ENCODE measurements at places on chromosomes 1 and 21. TPM values are rescaled to one million over a fixed set of nuclear protein-coding genes. Genes with fewer than 3 reads are reported as not detected.

DNA sequence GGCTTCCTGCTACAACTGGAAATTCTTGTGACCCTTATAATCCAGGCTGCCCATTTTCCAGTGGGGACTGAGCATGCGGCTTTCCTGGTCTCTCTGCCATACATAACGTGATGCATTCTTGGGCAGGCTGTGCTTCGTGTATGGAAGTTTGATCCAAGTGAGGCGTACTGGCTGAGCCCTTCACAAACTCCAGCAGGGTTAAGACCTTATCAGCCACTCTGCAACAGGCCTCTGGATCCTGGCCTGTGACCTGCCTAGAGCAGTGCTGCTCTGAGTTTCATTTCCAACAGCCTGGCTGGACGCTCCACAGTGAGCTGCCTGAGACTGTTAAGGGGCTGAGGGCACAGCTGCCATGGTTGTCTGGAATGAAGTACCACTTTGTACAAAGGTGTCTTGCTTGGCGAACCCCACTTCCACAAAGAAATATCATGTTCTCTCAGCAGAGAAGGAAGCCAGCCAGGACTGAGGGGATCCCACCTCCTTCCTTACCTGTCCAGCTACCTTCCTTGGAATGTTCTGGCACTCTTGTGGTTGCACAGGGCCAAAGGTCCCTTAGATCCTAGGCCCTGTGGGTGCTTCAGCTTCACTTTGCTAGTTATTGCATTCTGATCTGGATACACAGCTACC, 28.5 kb upstream of the XPR1 start:
- H3K4me3 ChIP-seq = no peak overlapping the region
- no peak overlapping the region for H3K27ac ChIP-seq
- no peaks in the 10 kb centered on the region for H3K27me3 ChIP-seq
- H3K36me3 ChIP-seq = no peaks in the 10 kb centered on the region
- no peaks in the 10 kb centered on the region for H3K4me1 ChIP-seq

- H3K27me3 ChIP-seq = no peaks in the 10 kb centered on the region
- no peak overlapping the region for H3K27ac ChIP-seq
- DNase-seq = no peak
- no peaks in the 10 kb centered on the region for H3K36me3 ChIP-seq
- peaks cover 10% of the 10 kb centered on the region for H3K4me1 ChIP-seq
- H3K4me3 ChIP-seq = no peak overlapping the region
These were observed 25.6 kb downstream of the DIRAS3 start for GRCh38 chr1:68024635-68025338.

DNA sequence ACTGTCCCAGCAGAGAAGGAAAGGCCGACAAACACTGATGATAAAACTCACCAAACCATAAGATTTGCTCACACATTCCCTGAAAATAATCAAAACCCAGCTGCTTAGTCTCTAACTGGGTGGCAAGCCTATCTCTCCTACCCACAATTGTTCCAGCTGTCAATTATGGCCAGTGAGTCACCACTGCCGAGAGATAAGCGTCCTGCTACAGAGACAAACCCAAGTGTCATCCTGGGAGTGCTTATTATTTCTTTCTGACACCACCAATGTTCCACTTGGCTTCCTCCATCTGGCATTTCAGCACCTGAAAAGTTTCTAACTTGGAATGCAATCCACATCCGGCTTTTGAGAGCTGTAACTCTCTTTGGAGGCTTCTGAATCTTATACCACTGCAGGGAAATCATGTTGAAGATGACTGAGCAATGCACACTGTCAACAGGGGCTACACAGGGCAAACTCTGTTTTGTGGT, 51.5 kb upstream of the VAV3 start:
- H3K4me3 ChIP-seq = no peak overlapping the region
- no peaks in the 10 kb centered on the region for H3K27me3 ChIP-seq
- H3K4me1 ChIP-seq = no peaks in the 10 kb centered on the region
- no peaks in the 10 kb centered on the region for H3K36me3 ChIP-seq

GRCh38 chr1:19894218-19894617, 12.0 kb downstream of the OTUD3 start:
- no peak overlapping the region for H3K27ac ChIP-seq
- no peaks in the 10 kb centered on the region for H3K27me3 ChIP-seq
- no peaks in the 10 kb centered on the region for H3K4me1 ChIP-seq
- peaks cover 58% of the 10 kb centered on the region for H3K36me3 ChIP-seq
- DNase-seq = no peak

DNA sequence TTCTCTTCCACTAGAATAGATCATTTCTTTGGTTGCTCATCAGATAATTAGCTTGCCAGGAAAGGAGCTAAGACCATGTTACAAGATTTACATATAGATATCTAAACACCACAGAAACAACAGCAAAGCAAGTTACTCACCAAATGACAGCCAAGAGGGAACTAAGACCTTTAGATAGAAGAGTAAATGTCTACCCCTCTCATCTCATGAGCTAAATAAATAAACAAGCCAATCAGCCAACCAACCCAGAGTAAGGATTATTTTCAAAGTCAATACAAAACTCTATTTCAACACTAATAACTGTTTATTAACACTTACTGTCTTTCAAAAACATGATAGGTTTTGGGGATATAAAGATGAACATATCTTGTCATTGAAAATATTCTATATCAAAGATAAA, 474.7 kb downstream of the LMO4 start:
- no peak overlapping the region for H3K27ac ChIP-seq
- no peak for DNase-seq
- no peaks in the 10 kb centered on the region for H3K36me3 ChIP-seq
- no peak overlapping the region for H3K4me3 ChIP-seq
- no peaks in the 10 kb centered on the region for H3K27me3 ChIP-seq
- H3K4me1 ChIP-seq = peaks cover 16% of the 10 kb centered on the region

DNA sequence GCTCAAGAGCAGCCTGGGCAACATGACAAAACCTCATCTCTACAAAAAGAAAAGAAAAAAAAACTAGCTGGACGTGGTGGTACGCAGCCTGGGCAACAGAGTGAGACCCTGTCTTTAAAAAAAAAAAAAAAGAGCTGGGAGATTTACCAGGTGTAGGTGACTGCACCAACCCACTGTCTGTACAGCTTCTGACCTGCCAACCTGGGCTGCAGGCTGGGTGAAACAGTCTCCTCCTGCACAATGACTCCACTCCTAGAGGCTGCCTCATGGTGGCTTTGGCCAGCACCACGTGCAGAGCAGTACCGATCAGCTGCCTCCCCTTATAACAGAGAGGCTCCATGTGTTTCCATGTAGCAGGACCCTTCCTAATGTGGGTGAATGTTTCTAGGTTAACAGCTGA, 3.7 kb downstream of the MRTO4 start:
- peaks cover 19% of the 10 kb centered on the region for H3K4me1 ChIP-seq
- no peak overlapping the region for H3K27ac ChIP-seq
- H3K27me3 ChIP-seq = no peaks in the 10 kb centered on the region
- DNase-seq = no peak

DNA sequence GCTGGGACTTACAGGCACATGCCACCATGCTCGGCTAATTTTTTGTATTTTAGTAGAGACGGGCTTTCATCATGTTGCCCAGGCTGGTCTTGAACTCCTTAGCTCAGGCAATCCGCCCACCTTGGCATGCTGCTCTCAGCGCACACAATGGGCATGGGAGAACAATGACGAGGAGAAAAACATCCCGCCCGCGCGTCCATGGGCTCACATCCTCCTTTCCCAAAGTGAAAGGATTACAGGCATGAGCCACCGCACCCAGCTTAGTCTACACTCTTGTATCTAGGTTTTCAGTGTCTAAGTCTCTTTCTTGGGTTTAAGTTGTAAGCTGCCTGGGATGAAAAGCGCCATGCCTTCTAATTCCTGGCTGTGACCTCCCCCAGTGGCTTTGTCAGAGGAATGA, 37.9 kb downstream of the CDK18 start:
- peaks cover 14% of the 10 kb centered on the region for H3K4me1 ChIP-seq
- no peak overlapping the region for H3K27ac ChIP-seq
- DNase-seq = no peak
- no peaks in the 10 kb centered on the region for H3K36me3 ChIP-seq

DNA sequence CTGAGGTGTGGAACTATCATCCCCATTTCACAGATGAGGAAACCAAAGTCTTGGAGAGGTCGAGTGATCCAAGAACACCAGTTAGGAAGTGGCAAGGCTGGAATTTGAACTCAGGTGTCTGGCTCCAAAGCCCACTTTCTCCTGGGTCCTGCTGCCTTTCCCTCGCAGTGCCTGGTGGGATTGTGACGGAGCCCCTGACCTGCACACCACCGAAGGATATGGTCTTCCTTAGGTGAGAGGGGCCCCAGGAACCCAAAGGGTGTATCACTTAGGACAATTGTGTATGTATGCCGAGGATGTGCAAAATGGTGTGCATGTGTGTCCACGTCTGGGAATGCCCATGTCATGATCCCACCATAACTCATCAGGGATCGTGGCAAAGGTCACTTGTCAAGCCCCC, 392.7 kb downstream of the MATN1 start:
- no peak overlapping the region for H3K27ac ChIP-seq
- no peak for DNase-seq
- no peak overlapping the region for H3K4me3 ChIP-seq
- no peaks in the 10 kb centered on the region for H3K4me1 ChIP-seq
- H3K36me3 ChIP-seq = no peaks in the 10 kb centered on the region

- no peak overlapping the region for H3K4me3 ChIP-seq
- no peak for DNase-seq
- peaks cover 18% of the 10 kb centered on the region for H3K36me3 ChIP-seq
- H3K27ac ChIP-seq = no peak overlapping the region
These were observed 30.4 kb upstream of the SNX27 start for GRCh38 chr1:151581451-151581850.

GRCh38 chr1:29991025-29991424, 732.4 kb downstream of the MATN1 start:
- peaks cover 24% of the 10 kb centered on the region for H3K4me1 ChIP-seq
- H3K36me3 ChIP-seq = peaks cover 13% of the 10 kb centered on the region
- H3K27ac ChIP-seq = no peak overlapping the region
- H3K27me3 ChIP-seq = peaks cover 6% of the 10 kb centered on the region

The DNALI1 gene
- total RNA-seq = 10.5 TPM

The SRGAP2C gene
- 67.6 TPM for total RNA-seq

The NPPB gene
- total RNA-seq = not detected

The ARHGAP30 gene
- total RNA-seq = 0.52 TPM

The INSRR gene
- not detected for total RNA-seq
